ENCODE measurements at places on chromosomes 6 and 20.

DNA sequence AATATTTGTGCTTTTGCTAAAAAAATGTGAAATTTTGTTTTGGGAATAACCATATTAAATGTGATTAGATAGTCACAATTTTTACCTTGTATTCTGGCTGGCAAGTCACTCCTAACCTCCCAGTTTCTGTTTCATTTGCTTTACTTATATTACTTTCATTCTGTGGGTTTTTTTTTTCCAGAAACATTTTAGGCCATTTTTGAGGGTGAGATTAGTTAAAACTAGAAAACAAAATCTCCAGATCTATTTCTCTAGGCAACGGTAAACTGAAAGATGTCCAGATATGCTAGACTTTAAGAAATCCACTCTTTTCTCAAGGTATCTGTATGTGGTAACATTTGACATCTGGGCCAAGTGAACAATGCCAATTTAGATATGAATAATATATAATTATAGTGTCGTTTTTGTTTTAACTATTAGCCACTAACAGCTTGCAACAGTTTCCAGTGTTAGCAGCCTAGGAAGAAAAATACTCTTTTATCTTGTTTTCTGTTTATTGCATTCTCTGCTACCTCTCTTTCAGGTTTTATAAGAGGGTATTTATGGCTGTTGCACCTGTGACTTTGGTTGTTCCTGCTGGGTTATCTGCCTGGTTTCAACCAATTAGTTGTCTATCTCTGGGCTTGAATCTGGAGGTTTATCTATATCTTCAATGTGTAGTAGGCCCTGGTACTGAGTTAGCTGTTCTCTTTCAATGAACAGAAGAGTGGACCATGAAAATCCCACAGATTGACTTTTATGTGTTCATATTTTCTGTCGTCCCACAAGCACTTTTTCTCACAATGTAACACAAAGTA, 260.9 kb downstream of the NKAIN2 start:
- no peak for DNase-seq

GRCh38 chr20:33883164-33883563, 72.0 kb downstream of the CHMP4B start:
- DNase-seq: no peak

GRCh38 chr6:37171201-37171969, 1.4 kb downstream of the PIM1 start:
- peak; percentile 54 for DNase-seq

- DNase-seq: no peak
Measured at GRCh38 chr6:113010196-113010989, 663.3 kb downstream of the RFPL4B start.

DNA sequence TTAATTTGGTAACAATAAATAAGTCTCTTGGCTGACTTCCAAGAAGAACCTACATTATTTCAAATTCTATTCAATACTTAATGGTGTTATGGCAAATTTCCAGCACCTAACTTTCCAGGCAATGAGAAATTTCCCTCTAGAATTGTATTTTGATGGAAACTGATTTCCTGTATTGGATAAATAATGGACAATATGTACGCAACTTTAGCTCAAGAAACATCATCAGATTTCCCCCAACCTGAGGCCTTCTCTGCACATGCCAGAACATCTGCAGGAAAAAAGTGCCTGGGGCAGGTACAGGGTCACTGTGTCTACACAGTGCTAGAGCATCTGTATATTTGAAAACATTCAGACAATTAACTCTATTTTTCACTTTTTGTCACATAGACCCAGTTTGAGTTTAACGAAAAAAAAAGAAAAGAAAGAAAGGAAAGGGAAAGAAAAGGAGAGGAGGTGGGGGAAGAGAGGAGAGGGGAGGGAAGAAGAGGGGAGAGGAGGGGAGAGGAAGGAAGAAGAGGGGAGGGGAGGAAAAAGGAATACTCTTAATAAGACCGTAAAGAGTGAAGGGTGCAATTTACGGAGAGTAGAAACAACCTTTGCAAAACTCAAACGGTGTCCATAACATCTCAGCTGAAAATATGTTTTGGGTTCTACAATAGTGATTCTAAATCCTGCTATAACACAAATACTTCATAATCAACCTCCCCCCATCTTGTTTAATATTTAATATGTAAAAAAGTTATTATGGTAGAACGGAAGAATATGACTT, 130.0 kb downstream of the TSHZ2 start:
- DNase-seq: no peak

- DNase-seq: no peak
Measured at GRCh38 chr20:47951521-47951971, 166.3 kb upstream of the SULF2 start.

DNA sequence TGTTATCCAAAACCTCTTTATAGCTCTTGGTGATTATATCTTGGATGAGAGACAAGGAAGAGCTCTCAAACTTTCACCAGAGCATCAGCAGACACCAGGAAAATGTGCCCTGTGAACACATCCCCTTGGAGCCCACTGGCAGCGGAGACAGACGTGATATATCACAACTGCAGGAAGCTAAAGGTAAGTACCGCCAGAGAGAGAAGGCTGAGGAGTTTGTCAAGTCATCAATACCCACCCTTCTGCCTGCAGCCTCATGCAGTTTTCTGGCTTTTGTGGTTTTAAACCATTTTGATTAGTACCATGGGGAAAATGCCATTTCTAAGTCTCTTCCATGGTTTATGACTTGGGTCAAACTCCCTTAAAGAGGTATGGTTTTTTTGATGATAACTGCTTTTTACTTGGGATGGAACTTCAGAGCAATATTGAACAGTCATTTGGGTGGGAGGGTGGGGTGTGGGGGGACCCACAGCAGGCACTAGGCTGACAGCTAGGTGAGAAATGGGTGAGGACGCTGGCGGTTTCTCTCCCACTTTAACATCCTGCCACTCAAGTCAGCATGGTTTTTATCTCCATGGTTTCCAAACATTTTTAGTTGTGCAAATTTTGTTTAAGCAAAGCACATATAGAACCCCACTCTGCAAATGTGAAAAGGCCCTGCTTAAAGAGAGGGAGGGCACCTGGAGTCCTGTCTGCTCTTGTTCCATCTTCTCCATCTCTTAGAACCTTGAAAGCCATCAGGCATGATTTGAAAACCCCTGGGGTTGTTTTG, 108.4 kb downstream of the SCML4 start:
- no peak for DNase-seq

GRCh38 chr6:68008445-68008844, 626.6 kb upstream of the ADGRB3 start:
- DNase-seq: no peak

DNA sequence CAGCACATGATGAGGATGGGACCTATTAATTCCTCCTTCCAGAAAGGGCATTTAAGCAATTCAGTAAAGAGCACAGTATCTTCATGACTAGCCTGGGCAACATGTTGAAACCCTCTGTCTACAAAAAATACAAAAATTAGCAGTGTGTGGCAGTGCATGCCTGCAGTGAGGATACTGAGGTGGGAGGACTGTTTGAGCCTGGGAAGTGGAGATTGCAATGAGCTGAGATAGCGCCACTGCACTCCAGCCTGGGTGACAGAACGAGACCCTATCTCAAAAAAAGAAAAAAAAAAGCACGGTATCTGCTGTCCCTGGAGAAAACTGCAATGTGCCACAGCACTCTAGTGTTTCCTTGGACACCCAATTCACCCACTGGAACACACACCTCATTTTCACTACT, 18.4 kb downstream of the SAMD3 start:
- DNase-seq: no peak

DNA sequence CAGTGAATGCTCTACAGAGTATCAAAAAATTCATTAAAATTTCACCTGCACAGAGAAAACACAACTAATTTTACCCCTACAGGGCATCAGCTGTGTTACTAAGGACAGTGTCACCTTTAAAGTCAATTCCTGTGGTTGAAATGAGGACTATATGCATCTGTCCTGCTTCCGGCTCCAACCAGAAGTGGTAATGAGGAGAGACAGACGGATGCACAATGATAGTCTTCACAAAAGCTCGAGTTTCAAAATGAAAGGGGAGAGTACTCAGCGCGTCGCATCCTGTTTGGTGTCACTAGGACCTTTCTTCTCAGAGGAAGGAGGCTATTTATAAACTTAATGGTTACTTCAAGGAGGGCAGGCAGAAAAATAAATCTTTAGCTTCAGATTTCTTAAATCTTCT, 86.5 kb downstream of the LYRM4 start:
- DNase-seq: no peak

DNA sequence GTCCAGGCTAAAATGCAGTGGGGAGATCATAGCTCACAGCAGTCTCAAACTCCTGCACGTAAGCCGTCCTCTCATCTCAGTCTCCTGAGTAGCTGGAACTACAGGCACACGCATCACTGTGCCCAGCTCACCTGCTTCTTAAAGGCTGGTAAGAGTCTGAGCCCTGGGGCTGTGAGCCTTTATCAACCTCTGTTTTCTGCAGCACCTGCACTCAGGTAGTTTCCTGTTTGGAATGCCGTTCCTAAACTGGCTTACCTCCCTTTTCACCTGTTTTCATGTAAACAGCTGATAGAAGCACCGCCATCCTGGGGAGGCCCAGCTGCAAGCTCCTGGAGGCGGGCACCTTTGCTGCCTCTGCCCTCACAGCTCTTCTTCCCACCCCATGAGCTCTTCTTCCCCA, 45.4 kb downstream of the SLC24A3 start:
- DNase-seq: no peak

GRCh38 chr6:28371706-28372451, 22.1 kb downstream of the ZKSCAN3 start:
- no peak for DNase-seq

DNA sequence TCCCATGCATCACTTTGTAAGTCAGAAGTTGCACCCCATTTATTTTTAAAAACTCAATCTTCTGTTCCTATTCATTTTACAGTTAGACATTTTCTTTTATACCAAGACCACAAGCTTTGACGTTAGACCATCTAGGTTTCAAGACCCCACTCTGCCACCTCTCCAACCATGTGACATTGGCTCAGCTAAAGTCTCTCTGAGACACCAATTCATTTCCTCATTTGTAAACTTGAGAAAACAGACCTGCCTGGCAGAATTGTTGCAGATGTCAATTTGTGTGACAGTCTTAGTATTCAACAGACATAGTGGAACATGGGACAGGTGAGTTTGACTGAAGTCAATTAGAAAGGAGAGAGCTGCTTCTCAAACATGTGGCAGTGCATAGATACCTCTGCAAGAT, 55.6 kb upstream of the CSE1L start:
- DNase-seq: no peak

DNA sequence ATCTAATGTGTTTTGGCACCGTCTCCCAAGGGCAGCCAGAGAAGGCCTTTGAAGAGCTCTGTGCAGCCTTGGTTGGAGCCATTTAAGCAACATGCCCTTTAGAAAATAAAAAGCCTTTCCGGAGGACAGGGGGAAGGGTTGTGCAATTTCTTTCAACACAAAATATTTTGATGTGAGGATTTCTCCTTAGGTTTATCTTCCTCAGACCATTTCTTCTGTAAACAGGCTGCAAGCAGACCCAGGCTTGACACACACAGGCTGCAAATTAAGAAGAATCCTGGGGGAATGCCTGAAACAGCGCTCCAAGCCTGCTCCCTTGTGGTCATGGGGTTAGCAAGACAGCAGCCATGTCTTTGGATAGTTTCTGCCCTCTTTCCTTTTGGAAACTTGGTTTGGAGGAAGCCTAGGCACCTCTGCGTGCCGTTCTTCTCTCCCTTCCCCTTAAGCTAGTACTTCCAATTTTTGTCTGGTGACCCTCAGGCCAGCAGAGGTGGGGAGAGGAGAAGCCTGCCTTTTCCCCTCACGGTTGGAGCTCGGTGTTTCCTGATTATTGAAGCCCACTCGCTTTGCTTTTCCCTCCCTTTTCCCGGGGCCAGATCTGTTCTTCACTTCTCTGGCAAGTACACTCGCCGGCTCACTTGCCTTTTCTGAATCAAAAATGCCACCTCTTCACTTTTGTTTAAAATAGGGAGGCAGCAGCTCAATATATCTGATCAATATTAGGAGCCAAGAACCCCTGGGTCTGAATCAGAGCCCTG, 39.6 kb upstream of the NOX3 start:
- peak; percentile 75 for DNase-seq

- DNase-seq: no peak
Measured at GRCh38 chr20:29497261-29497671, 1760.2 kb upstream of the DEFB115 start.

GRCh38 chr20:16390991-16391390, 182.3 kb downstream of the KIF16B start:
- DNase-seq: no peak

- DNase-seq: peak; percentile 68
Measured at GRCh38 chr6:16760516-16761470, at the start of gene ATXN1. Gene ATXN1 (minus strand): TSS chr6:16761460.

DNA sequence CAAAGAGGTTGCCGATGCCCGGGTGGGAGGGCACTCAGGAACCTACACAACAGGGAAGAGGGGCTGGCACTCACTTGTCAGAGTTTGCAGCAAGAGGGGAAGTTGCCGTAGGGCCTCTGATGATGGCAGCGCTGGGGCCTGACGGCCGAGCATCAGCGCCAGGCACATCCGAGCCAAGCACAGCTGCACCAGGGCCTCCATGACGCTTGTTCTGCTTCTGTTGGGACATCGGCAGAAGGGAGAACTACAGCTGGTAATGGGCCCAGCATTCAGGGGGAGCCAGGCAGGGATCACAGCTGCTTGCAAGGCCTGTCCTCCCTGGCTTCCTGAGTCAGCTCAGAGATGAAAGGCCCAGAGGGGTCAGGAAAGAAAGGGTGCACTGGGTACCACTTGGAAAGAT, 367.7 kb downstream of the CDH4 start:
- DNase-seq: no peak

GRCh38 chr20:59004493-59004762, 2.6 kb downstream of the CTSZ start:
- DNase-seq: no peak

- no peak for DNase-seq
Measured at GRCh38 chr6:558089-558488, 98.8 kb downstream of the HUS1B start.

DNA sequence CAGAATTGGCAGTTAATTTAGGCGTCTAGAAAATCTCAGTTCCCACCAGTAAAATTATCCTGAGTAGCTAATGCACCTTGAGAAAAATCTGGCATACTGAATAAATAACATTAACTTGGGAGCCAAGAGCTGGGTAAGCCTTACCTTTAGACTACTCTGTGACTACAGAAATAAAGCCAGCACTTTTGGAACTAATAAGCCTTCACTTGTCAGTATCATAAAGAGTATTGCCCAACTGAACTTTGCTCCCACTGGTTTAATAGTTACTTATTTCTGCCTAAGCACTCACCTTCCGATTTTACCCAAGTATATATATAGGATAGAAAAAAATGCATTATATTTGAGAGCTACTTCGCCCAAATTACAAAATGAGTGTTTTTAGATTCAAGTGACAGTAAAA, 10.7 kb downstream of the FAM8A1 start:
- DNase-seq: no peak
